ENCODE measurements at places on chromosomes 7 and 10. TPM values are rescaled to one million over a fixed set of nuclear protein-coding genes. Genes with fewer than 3 reads are reported as not detected.
A peak's percentile ranks its signal among the peaks of the same experiment; 100 is the strongest.

DNA sequence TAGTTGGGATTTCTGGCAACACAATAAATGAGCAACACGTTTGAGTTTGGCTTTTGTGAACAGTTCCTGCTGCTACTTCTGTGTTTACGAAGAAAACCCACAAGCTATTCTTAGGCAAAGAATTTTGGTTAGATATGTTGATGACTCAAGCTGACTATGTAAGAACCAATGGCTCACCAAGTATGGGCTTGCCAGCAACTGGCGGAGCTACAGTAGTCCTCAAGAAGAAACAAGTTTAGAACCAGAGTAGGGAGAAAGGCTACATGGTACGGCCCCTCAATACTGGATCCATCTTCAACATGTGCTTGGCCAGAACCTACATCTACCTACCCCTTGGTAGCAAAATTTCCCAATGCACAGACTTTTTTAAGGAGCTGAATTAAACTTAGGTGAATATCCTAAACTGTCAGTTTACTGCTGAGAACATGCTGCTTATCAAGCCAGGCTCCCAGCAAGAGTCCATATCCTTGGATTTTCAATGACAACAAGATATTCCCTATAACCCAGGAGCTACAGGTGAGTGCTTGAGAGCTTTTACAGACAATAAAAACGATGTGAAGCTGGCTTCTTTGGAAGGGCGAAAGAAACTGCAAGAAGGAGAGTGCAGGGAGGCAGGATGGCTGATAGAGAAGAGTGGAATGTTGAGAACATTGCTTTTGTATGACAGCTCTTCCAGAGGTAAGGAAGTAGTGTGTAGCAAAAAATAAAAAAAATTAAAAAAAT, 74.3 kb upstream of the ASAH2 start:
- no peak for DNase-seq

Gene HDAC9
- total RNA-seq, result 27.6 TPM

DNA sequence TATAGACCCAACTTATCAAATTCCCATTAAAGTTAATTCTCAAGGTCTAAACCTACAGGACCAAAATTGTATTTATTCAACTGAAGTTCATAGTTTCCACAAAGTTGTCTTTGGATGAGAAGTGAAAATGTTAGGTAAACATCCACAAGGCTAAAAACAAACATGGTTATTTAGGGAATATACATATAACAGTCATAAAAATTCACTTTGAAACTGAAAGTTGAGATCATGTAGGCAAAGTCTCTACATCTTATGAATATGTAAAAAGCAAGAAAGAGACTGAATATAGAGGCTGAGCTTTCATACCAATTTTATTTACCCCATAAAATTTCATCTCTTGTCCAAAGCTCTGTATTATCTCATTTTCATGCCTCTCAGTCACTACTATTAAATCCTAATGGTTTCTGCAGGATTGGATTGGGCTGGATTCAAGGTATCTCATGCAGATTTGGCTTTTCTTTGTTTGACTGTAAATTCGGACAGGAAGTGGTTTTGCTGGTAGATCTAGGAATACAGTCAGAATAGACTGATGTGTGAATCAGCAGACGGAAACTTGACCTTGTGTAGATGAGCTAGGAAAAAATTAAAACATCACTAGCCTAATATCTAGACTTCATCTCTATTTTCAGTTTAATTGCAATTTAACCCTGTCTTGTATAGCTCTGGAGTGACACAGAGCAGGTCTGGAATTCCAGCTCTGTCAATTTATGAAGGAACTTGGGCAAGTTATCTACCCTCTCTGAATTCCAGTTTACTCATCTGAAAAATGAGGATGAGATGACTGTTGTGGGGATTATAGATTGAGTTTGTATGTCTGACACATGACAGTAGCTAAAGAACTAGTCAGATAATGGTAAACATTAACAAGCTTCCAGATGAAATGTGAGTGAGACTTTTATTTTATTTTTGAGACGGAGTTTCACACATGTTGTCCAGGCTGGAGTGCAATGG, 27.3 kb upstream of the SKAP2 start:
- no peak for DNase-seq

GRCh38 chr7:97871659-97872024, 566 bp downstream of the ASNS start:
- peak; percentile 58 for DNase-seq

GRCh38 chr10:5844345-5845055, 31.3 kb upstream of the GDI2 start:
- no peak for DNase-seq

DNA sequence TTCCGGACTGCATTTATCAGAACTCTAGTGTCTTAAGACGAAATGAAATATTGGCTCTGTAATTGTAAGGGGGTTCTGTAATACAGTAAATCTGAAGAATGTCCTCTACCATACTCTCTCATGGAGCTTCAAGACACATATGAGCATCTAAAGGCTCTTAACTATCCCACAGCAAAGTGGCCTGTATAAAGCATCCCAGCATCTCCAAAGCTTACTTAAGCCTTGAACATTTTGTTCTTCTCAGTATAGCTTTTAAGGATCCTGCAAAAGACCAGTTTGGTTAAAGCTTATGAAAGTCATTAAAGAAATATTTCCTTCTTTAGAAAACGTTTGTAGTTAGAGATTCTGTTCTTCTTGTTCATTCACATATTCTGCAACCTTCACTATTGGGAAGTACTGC, 75.1 kb downstream of the HGF start:
- DNase-seq, result no peak
